CD14-positive monocyte (primary cell): ENCODE measurements at places on chromosomes 1 and 21.

- DNase-seq: peak; percentile 69
Measured at GRCh38 chr1:205604825-205605505, 26.8 kb downstream of the ELK4 start.

- no peak for DNase-seq
Measured at GRCh38 chr1:202112859-202113689, 9.6 kb upstream of the GPR37L1 start.

- DNase-seq: no peak
Measured at GRCh38 chr1:67793562-67793961, 39.7 kb downstream of the GNG12 start.

DNA sequence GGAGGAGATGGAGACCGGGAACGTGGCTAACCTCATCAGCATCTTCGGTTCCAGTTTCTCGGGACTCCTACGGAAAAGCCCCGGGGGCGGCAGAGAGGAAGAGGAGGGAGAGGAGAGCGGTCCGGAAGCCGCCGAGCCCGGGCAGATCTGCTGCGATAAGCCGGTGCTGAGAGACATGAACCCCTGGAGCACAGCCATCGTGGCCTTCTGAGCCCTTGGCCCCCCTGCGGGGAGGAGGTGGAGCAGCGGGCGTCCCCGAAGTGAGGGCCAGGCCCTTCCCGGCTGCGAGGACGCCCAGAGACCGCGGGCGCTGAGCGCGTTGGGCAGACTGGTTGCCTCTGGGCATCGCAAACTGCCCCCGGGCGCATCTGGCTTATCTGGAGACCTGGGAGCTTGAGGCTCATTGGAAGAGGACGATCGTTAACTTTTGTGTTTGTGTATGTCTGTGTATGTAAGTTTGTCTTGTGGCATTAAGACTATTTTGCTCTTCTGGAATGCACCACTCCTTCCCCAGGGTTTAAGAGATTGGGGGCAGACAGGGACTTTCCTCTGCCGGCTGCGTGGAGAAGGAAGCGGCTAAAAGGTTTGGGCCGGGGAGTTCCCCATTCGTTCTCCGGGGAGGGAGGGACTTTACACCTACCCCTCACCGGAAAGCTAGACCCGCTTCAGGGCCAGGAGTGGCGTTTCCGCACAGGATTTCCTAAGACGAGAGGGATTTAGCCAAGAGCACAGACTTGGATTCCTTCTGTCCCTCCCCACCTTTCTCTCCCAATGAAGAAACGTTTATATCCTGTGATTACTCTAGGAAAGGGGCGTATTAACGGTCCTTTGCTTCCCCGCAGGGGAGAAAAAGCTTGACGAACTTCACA lies 1.4 kb downstream of the IER5 start:
- peak; percentile 88 for DNase-seq

GRCh38 chr1:36143424-36143823 lies 5.9 kb downstream of the TRAPPC3 start:
- DNase-seq: no peak

DNA sequence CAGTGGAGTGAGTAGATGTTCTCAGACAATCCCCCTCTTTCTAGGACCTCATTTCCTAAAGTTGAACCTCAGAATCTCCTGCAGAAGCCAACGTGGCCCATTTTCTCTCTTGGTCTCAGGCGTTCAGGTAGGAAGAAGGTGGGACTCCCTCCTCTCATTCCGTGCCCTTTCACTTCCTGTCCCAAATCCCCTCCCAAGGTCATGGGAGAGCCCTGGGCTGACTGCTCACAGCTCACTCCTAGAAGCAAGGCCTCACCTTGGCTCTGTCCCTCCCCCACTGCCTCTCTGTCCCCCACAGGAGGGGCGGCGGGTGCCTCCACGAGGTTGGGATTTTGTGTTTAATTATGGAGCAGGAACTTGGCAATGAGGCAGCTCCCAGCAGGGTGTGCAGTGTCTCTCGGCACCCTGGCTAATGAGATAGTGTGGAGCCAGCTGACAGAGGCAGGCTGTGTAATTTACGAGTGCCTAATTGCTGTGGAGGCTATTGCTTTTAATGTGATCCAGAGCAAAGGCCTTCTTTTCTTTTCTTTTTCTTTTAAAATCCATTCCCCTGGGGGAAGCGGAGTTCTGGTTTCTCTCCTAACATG lies 9.1 kb upstream of the CDK18 start:
- no peak for DNase-seq

GRCh38 chr1:59258412-59259032 lies 38.4 kb upstream of the FGGY start:
- no peak for DNase-seq

DNA sequence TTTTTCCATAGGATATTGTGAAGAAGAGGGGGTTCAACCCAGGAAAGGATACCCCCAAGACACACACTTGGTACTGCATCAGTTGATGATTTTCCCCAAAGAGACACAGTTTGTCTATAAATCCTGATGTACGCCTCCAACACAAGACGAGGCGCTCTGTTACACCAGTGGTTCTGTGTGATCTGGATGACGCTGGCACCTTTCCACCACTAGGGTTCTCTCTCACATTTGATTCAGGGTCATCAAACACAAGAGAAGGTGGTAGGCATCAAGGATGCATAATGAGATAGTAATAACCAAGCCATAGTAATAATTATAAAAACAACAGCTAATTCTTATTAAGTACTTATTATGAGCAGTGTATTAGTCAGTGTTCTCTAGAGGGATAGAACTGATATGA lies 508.8 kb upstream of the ZP4 start:
- no peak for DNase-seq

DNA sequence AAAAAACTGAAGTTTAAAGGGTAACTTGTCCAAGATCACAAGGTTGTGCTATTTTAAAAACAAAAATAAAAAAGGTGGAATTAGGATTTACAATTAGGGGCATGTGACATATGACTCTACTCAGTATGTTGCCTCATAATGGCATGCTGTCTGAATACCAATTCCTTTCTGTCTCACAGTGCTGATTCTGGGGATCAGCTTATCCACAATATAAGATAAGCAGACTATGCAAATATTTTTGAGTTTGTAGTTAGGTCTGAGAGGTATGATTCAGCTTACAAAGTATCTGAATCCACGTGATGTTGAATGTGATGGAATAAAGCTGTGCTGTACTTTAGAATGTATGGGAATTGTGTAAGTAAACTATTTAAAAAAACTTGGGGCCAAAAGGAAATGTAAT lies 216.6 kb downstream of the HHIPL2 start:
- no peak for DNase-seq

GRCh38 chr1:6528492-6528891 lies 25.8 kb downstream of the NOL9 start:
- DNase-seq: no peak

DNA sequence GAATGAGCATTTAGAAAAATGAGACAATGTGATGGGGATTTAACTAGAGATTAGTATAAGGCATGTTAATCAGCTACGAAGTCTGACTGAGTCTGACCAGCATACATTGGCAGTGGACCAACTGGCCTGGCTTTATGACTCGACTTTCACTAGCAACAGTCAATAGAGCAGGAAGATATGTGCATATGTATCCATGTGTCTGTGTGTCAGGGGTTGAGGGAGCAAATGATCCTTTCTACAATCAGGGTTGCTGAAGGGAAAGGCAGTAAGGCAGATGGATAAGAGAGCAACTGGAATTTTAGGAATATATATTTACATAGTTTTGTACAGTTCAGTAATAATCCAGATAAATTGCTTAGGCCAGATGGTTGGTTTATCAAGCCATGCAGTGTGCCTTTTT lies 645.6 kb downstream of the PLA2G4A start:
- no peak for DNase-seq

DNA sequence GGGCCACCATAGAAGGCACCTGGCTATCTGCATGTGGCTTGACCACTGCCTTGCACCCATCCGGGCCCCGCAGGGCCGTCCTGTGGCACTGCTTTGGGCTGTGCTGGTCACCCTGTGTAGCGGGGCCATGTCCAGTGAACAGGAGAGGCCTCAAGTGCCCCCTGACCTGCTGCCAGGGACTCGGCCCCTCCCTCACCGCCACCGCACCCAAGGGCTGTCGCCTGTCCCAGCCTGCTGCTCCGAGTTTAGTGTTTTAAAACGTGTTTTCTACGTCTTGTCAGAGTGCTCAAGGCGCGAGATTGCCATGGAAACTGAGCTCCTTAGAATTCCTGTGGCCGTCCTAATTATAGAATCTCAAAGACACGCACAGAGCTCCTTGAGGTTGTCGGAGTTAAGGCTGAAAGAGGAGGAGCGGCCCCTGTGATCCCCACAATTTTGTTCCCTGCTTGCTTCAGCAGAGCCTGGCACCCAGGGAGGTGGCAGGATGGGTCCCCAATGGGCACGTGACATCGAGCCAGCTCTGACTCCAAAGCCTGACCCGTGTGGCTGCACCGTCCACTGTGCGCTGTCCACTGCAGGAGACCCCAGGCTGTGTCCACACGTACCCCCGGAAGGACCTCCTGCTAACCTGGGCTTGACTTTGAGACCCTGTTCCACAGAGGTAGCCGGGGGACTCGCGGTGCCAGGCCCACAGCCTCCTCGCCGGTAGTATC lies 66.2 kb downstream of the FAAP20 start:
- no peak for DNase-seq

- no peak for DNase-seq
Measured at GRCh38 chr1:171515741-171516140, 30.4 kb downstream of the PRRC2C start.

DNA sequence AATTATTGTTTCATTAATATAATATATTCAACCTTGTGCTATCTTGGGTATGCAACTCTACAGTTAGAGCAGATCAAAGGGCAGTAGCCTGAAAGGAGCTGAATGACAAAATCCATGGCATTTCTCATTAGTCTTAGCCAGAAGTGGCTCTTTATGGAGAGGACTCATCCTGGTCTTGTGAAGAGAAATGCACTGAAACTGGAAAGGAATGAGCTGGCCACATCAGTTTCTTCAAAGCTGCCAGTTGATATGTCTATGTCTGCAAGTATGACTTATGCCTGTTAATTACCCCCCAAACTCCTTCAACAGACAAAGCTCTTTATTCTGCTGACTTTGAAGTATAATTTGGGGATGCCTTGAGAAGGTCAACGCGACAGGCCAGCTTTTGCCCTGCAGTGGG lies 119.0 kb upstream of the UBE2U start:
- no peak for DNase-seq

- no peak for DNase-seq
Measured at GRCh38 chr1:73782901-73783300, 415.1 kb downstream of the LRRIQ3 start.

- no peak for DNase-seq
Measured at GRCh38 chr1:43569175-43569574, 38.5 kb downstream of the PTPRF start.

GRCh38 chr1:85224295-85224694 lies 23.5 kb upstream of the SYDE2 start:
- DNase-seq: no peak

GRCh38 chr1:214029796-214030195 lies 42.0 kb downstream of the PROX1 start:
- no peak for DNase-seq

- no peak for DNase-seq
Measured at GRCh38 chr1:202989879-202990278, 17.3 kb upstream of the TMEM183A start.

- no peak for DNase-seq
Measured at GRCh38 chr1:30134466-30135217, 588.7 kb downstream of the MATN1 start.

GRCh38 chr1:155531624-155532023 lies 31.0 kb downstream of the ASH1L start:
- DNase-seq: no peak

DNA sequence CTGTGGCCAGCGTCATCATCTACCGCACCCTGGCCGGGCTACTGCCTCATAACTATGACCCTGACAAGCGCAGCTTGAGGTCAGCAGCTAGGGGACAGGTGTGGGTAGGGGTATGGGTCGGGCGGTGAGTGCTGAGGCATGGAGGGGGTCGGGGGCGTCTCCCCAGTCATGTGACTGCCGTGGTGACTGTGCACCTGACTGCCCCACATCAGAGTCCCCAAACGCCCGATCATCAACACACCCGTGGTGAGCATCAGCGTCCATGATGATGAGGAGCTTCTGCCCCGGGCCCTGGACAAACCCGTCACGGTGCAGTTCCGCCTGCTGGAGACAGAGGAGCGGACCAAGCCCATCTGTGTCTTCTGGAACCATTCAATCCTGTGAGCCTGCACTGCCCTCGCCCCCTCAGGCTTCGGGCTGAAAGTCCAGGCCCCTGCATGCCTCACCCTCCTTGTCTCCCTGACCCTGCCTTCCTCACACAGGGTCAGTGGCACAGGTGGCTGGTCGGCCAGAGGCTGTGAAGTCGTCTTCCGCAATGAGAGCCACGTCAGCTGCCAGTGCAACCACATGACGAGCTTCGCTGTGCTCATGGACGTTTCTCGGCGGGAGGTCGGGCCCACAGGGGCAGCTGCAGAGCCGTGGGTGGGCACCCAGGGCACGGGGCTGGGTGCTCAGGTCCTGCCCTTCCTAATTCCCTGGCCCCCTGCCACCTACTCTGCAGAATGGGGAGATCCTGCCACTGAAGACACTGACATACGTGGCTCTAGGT lies 13.5 kb downstream of the PSRC1 start:
- DNase-seq: no peak

GRCh38 chr21:45299026-45299863 lies 11.6 kb upstream of the POFUT2 start:
- DNase-seq: no peak

DNA sequence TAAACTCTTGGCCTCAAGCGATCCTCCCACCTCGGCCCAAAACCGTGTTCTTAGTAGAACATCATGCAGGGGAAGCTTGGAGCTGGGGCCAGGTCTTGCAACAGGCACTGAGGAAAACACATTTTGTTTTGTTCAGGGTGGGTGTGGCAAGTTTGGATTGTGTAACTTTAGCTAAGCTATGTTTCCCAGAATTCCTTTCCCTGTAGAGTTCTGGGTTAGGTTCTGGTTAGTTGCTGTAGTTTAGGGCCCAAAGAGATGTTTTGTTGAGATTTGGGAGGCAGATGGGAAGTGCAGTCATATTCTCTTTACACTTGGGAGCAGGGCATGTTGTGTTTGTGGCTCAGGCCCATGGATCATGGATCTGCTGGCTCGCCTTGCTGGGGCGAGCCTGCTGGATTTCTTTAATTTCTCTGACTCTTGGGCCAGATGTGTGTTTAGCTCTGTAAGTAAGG lies 24.0 kb downstream of the PLA2G5 start:
- DNase-seq: no peak

GRCh38 chr1:115323366-115324004 lies 14.6 kb downstream of the NGF start:
- DNase-seq: no peak

GRCh38 chr21:35473496-35473895 lies 424.4 kb upstream of the RUNX1 start:
- peak; percentile 7 for DNase-seq

GRCh38 chr1:236067854-236068454 lies 3.1 kb upstream of the NID1 start:
- no peak for DNase-seq

DNA sequence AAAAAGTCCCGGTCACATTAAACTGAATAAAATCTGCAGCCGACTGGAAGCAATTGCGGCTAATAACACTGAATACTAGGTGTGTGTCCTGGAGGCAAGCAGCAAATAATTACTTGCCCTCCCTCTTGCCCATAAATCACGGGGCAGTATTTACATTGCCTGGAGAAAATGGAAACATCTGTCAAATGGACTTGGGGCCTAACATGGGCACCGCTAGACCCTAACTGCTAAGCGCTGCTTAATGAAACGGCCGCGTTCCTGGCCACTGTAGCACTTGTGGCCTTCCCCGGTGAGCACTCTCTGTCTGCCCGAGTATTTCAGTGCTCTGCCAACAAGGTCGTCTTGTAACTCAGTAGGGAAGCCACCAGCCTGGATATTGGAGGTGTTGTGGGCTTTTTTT lies 23.9 kb upstream of the KNCN start:
- no peak for DNase-seq
